ENCODE measurements at places on chromosomes 1 and 21.

DNA sequence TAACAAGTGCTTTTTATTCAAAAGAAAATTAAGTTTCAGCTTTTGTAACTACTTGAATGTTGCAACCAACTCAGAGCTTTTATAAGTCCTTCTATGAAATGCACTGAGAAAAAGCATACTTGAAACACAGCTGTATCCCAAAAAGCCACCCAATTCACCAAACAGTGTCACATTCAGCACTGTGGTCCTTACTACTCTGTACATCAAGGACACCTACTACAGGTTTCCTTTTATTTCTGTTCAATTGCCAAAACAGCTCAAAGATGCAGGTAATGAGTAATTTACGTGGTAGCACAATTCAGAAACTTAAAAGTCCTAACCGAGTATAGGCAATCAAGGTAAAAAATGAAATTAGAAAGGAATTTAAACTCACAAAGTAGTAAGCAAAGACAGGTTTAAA lies 2.5 kb downstream of the EIF4G3 start:
- no peak for DNase-seq

- no peak for DNase-seq
These were observed 160.5 kb upstream of the KIAA0040 start for GRCh38 chr1:175353066-175353465.

DNA sequence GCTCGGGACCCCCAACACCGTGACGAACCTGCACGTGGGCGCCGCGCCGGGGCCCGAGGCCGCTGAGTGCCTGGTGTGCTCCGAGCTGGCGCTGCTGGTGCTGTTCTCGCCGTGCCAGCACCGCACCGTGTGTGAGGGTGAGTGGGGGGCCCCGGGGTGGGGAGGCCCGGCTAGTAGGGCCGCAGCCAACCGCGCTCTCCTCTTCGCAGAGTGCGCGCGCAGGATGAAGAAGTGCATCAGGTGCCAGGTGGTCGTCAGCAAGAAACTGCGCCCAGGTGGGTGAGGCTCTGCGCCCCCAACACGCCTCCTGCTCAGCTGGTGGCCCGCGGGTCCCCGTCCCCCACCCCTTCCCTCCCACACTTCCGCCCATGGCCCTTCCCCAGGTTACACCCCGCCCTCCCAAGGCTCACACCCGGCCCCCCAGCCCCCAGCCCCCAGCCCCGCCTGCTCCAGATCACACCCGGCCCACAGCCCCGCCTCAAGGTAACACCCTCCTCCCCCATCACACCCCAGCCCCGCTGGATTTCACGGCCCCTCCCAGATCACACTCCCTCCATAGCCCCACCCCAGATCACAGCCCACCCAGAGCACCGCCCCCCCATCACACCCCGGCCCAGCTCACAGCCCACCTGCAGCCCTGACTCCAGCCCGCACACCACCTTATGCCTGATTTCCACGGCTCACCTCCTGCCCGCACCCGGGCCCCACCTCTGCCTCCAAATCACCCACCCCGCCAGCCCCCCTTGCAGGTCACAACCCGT lies 2.4 kb upstream of the MMP23B start:
- no peak for DNase-seq

DNA sequence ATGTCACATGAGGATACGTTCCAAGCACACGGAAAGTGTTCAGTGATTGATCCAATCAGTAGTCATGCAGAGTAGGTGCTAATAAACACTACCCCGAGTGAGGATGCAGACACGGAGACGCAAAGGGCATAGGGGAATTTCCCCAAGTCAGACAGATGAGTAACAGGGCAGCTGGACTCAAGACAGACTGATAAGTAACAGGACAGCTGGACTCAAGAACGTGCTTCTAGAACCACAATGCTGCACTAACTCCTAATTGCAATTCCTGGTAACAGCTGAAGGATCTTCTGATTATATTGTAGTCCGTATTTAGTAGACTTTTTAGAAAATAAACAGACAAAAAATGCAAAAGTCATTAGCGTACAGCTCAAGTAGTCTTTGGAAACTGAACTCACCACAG lies 1.9 kb upstream of the OR2T10 start:
- DNase-seq = no peak

DNA sequence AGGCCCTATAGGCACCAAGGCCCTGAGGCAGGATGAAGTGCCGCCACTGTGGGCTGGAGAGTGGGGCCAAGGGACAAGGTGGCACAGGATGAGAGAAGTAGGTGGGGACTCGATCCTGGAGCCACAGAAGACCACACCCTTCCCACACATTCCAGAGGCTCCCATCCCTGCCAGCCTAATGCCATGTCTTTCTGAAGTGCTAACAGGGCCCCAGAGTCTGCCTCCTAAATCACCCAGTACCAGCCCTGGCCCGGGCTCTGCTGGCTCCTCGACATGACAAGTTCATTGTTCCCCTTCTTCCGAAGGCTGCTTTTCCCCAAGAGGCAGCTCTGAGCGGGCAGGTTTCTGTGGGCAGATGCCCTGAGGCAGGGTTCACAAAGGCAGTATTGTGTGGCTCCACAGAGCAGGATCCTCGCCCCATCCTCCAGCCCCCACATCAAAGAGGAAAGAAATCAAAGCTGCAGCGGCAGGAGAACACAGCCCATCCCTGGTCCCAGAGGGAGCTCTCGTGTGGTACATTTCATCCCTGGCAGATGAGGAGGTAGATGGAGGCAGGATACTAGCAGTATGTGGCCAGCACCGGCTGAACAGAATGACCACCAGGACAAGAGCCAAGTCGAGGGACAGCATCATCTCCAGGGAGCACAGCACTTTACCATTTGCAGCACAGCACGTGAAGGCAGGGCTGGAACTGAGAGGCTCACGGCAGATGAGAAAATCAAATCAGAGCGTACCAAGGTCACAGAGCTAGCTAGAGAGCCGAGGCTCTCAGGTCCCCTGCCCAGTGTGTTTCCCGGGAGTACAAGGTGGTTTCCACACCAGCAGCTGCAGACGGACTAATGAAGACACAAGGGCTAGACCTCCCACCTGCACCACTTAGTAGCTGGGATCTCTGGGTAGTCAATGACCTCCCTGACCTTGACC lies 64.8 kb downstream of the SYF2 start:
- no peak for DNase-seq

DNA sequence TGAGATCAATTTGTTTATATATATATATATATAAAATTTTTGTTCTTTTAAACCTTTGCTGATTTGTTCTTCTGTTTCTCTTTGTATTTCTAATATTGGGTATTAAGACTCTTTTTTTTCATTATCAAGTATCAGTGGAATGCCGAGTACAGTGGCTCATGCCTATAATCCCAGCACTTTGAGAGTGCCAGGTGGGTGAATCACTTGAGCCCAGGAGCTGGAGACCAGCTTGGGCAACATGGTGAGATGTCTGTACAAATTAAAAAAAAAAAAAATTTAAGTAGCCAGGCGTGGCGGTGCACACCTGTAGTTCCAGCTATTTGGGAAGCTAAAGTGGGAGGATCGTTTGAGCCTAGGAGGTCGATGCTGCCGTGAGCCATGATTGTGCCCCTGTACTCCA lies 67.1 kb downstream of the MAST2 start:
- no peak for DNase-seq

DNA sequence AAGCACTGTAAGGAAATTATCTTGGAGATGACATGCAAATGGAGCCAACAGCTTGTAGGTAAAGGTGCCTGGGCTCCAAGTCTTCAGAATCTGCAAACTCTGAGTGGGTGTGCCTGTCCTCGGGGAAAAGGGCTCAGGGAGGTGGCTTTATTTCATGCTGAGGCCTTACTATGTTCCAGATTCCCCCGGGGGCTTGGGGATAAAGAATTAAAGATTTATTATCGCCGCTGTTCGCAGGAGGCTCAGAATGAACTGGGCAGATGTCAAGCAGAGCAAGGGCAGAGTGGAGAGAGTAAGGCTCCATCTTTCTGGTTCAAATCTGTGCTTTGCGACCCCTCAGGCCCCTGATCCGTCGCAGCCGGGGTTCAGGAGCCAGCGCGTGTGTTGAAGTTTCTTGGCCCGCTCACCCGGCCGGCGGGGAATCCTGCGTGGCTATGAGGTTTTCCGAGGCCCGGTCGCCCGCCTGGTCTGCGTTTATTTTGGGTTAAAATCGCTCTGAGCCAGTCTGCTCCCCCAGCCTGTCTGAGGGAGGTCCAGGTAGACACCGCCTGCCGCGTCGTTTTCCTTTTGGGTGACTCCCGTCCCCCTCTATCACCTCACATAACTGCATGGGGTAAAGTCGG lies 19.5 kb downstream of the RHOU start:
- no peak for DNase-seq

DNA sequence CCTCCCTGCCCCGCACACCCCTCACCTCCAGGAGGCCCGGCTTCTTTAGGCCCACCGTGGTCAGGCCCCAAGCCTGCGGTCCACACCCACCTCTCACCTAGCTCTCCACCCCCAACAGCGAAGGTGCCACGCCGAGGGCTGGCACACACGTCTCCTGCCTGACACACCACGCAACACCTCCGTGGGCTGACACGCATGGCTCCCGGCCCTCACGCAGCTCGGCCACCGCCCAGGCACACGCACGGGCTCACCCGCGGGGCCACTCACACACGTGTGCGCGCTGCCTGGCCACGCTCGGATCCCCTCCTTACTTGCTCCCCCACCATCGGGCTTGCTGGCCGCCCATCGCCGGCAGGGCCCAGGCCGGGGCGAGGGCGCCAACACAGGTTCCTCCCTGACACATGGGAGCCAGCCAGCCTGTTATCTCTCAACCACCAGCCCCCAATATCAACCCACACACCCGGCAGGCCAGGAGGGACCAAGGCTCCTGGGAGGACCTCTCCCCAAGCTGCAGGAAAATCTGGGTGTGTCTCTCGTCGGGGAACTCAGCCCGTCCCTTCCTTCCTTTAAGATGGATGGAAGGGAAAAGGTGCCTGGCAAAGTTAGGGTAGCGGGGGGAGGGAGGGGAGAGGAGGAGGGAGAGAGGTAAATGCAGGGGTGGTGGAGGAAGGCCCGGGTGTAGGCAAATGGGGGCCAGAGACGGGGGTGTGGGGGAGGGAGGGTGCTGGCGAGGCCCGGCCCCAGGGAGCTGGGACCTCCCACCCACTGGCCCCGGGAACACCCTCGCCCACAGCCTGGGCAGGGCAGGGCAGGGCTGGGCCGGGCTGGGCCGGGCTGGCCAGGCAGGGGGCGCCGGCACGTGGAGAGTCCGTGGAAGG lies 546 bp downstream of the ELOVL1 start:
- no peak for DNase-seq

- DNase-seq = no peak
These were observed 54.5 kb downstream of the PRDM15 start for GRCh38 chr21:41824466-41825207.

DNA sequence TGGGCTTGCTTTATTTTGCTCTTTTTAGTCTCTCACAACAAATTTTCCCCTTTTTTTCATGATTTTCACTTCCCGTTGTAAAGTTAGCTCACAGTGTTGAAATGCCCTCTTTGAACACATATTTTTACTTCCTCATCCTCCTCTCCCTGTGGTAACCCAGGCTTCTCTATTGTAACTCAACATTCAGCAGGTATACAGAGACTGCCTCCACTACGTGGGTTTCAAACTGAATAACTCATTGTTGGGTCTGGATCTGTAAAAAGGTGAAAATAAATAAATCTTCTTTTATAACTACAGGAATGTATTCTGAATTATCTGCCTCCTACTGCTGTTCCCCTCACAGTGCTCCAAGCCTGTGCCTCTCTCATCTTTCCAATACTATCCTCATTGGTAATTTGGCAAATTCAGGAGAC lies 166.4 kb downstream of the RUNX1 start:
- no peak for DNase-seq

- DNase-seq = no peak
These were observed 67.0 kb downstream of the IVNS1ABP start for GRCh38 chr1:185250063-185250462.
